NCI-H1436 treated with DMSO at 0.1 percent for 48 hours (cell line): ENCODE measurements at places on chromosomes 11 and 22.

DNA sequence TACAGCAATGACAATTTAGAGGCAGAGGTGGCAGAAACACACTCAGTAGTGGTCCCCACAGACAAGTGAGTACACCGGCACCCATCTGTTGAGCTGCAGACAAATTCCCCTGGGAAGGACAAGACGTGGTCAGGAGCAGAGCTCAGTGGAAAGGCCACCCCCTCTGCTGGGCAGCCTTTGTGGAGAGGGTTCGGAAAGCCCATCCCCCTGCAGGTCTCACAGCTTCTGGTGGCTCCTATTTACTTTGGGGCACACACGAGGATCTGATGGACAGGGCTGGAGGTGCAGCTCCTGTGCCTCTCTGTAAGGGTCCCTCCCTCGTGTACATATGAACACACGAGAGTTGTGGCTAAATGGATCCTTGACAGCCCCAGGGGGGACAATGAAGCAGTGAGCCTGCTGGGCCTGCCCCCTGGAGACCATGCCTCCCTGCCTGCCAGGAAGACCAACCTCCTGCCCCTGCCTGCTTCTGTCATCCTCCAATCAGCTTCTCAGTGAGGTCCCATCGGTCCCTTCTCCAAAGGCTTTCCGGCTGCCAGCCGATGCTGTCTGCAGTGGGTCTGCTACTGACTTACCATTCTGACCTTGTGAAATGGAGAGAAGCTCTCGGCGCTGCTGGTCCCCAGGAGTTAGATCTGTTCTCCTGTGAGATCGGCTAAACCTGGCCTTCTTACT, 161.5 kb downstream of the CACNA1I start:
- DNase-seq: peak; percentile 16

DNA sequence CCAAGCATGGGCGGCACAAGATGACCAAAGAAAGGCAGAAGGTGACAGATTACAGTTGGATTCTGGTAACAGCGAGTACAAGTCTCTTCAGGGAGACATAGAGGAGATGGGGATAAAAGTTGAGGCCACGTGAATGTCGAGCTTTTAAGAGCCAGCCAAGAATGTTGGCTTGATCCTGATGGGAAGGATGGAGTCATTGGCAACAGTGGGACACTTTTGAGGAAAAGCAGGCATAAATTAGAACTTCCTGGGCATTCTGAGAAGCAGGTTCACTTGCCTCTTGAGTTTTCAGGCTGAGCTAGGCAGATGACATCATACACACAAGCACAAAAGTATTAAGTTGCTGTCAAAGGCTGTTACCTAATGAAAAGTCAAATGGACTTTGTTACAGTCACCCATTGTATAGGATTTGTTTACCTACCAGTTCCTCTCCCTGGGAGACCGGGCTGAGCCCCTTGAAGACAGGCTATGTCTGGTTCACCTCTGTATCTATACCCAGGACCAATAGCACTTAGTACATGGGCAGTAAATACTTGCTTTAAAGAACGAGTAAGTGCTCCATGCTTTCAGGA, 41.1 kb downstream of the TNRC6B start:
- no peak for DNase-seq

GRCh38 chr11:4072668-4073285, 21.8 kb upstream of the RRM1 start:
- peak; percentile 51 for DNase-seq

GRCh38 chr22:21018314-21018713, 3.3 kb downstream of the P2RX6 start:
- DNase-seq: no peak
